ENCODE measurements at places on chromosomes 3 and 15.

DNA sequence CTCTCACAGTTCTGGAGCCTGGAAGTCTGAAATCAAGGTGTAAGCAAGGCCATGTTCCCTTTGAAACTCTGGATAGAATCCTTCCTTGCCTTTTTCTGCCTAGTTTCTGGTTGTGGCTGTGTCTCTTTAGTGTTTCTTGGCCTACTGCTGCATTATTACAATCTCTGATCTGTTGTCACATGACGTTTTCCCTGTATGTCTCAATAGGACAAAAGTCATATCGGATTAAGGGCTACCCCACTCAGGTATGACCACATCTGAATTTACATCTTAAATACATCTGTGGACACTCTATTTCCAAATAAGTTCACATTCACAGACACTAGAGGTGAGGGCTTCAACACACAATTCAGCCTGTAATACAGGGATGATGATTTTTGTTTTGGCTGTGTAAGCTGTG is 13.3 kb downstream of the NECTIN3 start:
- DNase-seq = no peak

GRCh38 chr15:29418931-29419330 is 149.3 kb upstream of the NSMCE3 start:
- no peak for DNase-seq

DNA sequence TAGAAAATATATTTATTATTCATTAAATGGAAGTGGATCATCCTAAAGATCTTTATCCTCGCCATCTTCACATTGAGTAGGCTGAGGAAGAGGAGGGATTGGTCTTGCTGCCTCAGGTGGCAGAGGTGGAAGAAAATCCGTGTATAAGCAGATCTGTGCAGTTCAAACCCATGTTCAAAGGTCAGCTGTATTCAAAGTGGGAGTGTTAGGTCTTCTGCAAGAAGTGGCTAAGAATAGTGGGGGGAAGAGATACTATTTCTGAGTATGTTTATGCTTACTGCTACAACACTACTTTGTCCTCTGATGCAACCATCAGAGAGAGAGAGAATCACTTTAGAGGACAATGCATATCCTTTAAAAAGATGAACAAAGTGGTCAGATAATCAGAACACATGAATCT is 39.5 kb downstream of the YEATS2 start:
- DNase-seq = no peak

DNA sequence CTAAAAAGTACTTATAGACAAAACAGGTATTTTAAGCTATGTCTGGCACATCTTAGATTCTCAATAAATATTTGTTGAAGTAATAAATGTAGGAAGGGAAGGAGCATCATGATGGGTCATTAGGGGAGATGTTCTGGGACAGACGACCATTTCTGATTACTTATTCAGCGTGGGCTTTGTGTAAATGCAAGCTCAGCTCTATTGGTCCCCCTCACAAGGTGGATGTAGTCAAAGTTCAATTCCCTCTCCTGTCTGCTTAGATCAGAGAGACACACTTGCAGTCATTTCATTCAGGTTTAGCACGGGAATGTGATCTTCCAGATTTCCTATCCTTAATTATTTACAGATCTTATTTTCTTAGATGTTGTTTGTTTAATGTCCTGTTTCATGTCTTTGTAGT is 7.5 kb downstream of the GAP43 start:
- DNase-seq = no peak

DNA sequence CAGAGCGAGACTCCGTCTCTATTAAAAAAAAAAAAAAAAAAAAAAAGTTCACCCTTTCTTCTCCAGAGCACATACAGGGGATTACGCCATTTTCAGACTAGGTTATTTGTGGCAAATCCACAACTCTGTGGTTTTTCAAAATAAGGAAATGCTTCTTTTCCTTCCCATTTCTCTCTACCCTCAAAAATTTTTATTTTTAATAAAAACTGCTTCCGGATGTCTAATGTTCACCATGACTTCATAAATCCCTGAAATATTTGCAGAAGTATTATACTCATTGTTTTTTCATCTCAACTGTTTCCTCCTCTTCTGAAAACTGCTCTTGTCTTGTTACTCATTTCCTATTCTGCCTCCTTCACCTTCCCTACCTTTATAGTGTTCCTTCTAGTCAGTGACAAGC is 45.0 kb upstream of the SLC12A8 start:
- no peak for DNase-seq

- no peak for DNase-seq
These were observed 545.5 kb downstream of the ZPLD1 start for GRCh38 chr3:102980355-102980696.
